T-helper 1 cell (primary cell): ENCODE measurements at places on chromosomes 3 and 15.

GRCh38 chr3:126939338-126939718 is 43.6 kb upstream of the PLXNA1 start:
- no peak for DNase-seq

DNA sequence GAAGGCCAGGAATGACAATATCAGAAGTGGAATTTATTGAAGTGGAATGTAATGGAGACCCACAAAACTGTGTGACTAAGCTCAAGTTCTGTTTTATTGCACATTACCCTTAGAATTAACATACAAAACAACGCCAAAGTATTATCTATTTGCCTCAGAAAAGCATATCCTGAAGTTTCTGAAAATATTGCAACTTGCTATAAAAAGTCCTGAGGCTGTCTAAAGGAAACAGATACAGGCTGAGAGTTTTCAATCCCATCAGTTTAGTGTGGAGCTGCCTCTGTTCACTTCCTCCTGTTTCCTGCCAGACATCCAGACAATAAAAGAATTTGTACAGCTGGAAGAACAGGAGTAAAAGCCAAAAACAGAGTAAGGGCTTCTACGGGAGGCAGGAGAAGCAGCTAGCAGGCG is 108.8 kb downstream of the FBN1 start:
- DNase-seq = no peak

DNA sequence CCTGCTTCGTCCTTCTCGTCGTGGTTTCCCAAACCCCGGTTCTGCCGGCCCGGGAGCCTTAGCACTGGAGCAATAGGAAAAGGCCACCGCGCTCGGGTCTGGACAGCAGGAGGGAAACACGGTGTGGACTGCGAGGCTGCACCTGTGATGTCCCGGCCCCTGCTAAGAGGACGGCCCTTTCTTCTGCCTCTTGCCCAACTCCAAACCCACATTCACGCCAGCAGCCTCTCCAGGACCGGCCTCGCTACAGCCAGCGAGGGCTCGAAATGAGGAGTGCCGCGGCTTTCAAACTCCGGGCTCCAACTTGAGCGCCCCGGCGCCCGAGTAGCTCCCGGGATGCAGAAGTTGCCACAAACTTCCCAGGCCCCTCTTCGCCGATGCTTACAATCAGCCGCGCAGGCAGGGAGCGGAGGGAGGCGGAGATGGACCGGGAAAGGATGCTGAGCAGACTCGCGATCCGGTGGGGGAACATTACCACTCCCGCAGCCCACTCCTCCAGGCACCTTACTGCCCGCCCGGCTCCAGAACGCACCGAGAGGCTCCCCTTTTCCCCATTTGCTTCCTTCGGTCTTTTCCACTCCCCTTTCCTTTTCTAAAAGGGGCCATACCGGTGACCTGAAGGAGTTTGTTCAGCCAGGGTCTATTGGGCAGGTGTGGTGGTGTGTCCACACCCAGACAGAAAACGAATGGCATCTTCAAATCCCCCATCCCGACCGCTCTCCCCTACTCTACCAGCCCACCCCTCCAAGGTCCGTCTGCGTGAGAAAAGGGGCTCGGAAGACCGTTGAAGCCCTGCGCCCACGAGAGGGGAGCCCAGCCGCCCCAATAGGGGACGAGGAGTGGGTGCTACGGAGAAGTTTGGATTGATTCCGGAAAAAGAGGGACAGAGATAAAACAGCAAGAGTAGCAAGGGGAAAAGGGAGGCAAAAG is 18.8 kb upstream of the SATB1 start:
- peak; percentile 3 for DNase-seq

- DNase-seq = no peak
Measured at GRCh38 chr3:135965129-135965505, 411 bp upstream of the PPP2R3A start.

DNA sequence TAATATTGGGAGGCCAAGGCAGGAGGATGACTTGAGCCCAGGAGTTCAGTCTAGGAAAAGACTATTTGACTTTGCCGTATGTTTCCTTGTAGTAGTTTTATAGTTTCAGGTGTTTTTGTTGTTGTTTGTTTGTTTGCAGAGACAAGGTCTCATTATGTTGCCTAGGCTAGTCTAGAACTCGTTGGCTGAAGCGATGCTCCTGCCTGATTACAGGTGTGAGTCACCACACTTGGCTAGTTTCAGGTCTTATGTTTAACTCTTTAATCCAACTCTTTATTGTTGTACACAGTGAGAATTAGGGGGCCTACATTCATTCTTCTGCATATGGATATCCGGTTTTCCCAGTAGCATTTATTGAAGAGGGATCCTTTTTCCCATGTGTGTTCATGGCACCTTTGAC is 32.0 kb downstream of the FAIM start:
- DNase-seq = no peak

DNA sequence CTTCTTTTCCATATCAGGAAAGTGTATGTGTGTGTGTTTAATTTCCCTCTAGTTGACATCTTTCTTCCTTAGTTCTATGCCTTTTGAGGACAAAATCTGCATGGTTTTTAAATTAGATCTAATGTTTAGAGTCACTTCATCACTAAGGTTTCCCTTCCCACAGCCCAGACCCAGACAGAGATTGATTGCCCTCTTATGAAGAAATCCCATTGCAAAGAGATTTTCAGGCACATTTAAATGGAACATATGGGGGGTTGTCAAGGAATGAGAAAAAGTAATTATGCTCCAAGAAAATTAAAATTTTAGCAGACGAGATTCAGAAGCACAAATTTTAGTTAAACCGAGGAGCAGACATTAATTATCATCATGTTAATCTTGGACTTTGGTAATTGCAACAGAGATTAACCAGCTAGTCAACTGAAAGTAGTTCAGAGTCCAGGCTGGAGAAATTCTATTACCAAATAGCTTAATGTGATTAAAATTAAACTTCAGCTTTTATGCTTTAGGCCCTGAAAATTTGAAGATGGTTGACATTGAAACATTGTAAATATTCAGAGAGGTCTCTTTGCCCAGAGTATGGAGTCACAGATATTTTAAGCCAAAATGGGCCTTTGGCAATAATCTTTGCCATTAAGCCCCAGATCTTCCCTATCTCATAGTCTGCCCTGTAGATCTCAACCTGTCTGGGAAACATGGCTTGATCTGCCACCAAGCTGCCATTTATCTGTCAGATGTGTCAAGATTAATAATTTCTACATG is 143.4 kb downstream of the TMEM108 start:
- DNase-seq = no peak

GRCh38 chr3:106206146-106206545 is 337.3 kb upstream of the CBLB start:
- peak; percentile 79 for DNase-seq

DNA sequence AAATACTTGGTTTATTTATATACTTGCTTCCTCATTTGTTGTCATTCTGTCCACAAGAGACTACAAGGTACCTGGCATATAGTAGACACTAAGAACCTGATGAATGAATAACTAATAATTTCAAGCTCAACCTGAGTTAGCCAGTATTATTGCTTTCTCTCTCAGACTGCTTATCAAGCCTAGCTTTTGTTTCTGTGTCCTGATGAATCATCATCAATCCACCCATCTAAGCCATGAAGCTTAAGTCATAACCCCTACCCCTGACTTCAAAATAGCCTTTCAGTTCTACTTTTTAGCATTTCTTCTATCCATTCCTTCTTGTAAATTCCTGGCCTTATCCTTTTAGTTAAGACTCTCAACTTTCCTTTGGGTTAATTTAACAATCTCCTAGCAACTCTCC is 420.8 kb downstream of the EPHA6 start:
- no peak for DNase-seq

- no peak for DNase-seq
Measured at GRCh38 chr3:182947888-182948287, 32.5 kb downstream of the DCUN1D1 start.

DNA sequence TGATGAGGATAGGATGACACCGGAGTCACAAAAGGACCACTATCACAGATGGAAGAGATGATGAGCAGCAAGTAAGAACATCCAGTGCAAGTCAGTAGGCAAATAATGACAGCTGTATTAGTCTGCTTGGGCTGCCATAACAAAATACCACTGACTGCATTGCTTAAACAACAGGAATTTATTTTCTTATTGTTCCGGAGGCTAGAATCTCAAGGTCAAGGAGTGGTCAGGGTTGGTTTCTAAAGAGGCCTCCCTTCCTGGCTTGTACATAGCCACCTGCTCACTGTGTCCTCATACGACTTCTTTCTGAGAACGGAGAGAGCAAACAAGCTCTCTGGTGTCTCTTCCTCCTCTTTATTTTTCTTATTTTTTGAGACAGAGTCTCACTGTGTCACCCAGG is 380.7 kb downstream of the PLOD2 start:
- DNase-seq = no peak

DNA sequence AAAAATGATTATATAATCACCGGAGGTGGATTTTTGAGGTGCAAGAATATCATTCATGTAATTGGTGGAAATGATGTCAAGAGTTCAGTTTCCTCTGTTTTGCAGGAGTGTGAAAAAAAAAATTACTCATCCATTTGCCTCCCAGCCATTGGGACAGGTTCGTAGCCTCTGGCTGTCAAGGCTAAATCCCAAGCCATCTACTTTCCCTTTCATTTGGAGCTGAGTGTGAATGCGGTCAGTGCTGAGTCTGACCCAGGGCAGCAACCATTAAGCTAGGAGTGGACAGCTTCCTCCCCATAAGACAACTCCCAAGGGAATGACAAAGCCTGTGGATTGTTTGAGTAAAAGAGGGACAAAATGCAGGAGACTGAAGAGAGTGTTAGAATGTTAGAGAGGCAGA is 33.6 kb downstream of the PARP14 start:
- no peak for DNase-seq

DNA sequence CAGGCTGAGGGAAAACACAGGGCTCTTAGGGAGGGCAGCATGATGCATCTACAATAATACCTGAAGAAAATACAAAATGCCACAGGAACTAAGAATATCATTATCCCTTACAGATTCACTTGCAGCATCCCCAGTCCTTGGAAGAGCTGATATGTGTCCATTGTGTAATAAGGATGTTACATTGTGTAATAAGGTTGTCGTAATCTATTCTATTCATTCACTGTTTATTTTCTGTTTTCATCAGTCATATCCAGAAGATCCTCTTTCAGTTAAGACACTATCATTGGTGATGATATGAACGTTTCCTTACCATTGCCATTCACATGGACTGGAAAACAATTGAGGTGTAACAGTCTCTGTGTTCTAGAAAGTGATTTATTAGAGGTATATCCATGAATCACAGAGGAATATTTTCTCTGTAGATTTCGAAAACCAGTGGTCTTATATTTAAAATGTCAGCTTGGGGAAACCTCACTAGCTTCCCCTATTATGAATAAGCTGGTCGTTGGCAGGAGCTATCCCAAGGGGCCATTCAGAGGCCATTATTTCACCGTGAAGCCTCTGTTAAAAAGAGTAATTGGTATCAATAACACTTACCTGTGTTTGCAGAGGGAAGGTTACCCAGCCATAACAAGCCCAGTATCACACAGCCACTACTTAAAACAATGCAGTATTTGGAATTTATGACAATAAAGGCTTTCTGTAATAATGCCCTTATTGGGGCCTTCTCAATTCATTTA is 241.1 kb downstream of the ZNF385D start:
- DNase-seq = no peak

DNA sequence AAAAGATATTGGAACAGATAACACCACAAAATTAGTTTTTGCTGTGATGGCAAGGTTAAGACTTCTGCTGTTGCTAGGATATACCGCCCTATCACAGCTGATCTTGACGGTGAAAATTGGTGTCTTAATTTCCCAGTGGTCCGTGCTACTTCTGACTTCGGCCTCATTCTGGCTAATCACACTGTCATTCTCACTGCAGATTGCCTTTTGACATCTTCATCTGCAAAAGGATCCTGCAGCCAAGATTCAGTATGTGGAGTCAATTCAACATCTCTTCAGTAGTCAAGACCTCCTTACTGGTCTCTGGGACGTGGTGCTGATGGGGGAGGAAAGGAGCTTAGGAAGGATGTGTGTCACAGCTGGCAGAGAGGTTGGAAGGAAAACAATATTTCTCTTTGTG is 438.6 kb downstream of the WDR72 start:
- DNase-seq = no peak

DNA sequence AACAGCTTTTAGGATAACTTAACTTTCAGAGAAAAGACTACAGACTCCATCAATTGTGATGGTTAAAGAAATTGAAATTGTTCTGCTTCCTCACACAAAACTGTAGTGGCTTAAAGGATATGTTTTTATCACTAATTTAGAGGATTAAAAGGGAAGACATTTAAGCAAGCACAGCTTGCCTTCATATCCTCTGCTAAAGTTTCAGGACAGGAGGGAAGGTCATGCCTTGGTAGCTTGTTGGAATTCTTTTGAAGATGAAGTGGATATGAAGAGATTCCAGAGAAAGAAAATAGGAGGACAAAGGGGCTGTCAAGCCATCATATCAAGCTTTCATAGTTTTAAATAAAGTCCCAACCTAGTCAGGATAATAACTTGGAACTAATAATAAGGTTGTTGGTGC is 33.1 kb downstream of the CCDC80 start:
- DNase-seq = no peak

DNA sequence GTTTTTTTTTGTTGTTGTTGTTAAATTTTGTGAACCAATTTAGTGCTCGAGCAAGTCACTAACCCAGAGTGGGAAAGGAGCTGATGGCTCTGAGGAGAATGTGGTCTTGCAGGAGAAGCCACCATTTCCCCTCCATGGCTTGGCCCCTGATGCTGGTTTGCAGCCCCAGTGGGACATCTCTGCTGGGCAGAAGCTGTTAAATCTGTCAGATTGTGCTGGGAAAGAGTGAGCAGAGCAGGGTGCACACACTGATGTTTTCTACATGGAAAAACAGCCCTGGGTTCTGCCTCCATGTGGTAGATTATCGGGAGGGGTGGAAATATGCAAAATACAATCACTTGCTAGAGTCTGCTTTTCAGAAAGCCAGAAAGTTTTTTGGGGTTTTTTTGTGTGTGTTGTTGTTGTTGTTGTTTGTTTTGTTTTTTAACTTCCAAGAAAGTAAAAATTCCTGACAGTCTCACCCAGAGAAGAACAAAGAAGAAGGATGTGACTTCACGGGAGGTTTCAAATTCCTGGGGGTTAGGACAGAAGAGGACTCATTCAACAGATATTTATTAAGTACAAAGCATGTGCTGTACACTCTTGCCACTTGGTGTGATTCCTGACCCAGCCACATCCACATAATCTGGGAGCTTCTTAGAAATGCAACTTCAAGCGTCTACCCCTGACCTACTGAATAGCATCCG is 133.7 kb downstream of the FOXB1 start:
- DNase-seq = no peak
